ENCODE measurements at places on chromosomes 1 and 21.

GRCh38 chr1:240138867-240139266 lies 47.2 kb downstream of the FMN2 start:
- DNase-seq: no peak

DNA sequence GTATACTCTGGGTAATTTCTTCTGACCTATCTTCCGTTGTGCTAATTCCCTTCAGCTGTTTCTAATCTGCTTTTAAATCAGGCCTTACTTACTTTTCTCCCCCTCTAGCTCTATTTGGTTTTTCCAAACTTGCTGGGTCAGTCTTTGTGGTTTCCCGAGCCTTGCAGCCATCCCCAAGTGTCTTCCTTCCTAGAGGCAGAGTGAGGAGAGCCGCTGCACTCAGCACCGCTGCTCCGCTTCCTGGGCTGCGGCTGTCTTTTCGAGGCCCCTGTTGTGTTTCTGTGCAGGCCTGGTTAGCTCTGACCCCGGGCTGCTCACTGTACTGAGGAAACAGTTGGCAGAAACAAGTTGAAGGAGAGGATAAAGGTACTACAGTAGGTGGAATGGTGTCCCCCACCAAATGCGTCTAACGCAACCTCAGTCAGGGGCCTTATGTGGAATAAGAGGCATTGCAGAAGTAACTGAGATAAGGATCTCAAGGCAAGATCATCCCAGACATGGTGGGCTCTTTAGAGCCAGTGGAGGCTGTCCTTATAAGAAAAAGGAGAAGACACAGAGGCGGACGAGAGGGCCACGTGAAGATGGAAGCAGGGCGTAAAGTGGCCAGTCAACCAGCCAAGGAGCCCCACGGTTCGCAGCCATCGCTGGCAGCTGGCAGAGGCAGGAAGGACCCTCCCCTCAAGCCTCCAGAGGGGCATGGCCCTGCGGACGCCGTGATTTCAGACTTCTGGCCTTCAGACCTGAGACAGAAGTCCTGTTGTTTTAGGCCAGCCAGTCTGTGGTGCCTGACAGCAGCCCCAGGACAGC lies 10.5 kb downstream of the WNT9A start:
- DNase-seq: no peak

- no peak for DNase-seq
Measured at GRCh38 chr1:117860896-117861610, 68.4 kb downstream of the GDAP2 start.

DNA sequence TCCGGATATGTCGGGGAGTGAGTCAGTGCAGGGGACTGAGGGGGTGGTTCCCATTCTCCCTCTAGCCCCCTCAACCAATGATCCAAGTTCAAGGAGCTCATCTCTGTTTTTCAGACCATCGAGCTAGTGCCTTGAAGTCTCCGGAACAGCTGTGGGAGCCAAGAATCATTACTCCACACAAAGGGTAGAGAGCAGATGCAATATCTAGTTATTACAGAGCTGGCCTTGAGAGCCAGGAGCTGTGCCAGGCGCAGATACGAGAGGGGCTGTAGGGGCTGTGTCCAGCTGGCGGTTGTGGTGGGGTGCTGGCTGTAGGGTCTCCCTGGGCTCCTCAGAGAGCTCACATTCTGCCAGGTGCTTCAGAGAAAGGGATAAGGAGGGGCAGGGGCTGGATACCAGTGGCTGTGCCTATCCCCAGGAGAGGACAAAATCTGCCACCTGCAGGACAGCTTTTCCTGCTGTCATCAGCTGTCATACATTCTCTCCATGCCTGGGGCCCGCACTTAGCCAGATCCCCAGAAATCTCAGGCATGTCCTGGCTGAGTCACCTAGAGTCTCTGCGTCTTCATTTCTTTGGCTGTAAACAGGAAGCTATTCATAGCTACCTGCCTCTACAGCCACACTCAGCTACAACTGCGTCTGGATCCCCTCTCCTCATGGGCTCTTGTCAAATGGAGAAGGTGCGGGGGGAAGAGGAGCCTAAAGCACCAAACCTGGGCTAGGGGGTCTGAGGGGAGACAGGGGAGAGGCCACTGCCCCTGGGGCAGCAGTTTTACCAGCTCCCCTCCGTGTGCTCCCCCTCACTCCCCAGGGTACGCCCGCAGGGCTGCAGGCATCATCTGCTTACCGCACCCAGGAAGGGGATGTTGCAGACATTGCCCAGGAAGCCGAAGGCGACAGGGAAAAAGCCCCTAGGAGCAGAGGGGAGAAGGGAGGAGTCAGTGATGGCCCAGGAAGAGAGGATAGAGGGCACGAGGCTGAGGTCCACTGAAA lies 2.4 kb upstream of the KISS1 start:
- peak; percentile 69 for DNase-seq

GRCh38 chr21:23534850-23535249 lies 2072.4 kb downstream of the MRPL39 start:
- DNase-seq: no peak

DNA sequence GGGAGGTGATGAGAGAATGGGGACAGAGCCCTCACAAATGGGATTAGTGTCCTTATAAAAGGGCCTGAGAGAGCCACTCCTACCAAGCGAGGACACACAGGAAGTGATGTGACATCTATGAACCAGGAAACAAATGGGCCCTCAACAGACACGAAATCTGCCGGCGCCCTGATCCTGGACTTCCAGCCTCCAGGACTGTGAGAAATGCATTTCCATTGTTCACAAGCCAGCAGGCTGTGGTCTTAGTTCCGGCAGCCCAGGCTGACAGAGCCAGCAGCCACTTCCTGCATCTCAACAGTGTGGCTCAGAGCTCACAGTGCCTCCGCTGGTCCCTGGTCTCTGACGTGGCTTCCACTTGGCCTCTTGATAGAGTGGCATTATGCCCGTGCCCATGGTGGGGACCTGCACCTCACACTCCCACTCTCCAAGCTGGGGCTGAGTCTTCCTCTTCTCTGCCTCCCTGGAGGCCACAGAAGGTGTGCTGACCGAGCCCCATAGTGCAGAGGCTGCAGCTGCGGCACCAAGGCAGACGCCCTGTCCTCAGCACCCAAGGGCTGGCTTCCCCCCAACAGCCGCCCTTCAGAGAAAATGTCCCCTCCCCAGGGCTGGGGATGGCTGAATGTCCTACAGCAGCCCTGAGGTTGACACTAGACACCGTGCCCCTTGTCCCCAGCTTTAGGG lies 44.9 kb downstream of the ACOT7 start:
- DNase-seq: no peak

DNA sequence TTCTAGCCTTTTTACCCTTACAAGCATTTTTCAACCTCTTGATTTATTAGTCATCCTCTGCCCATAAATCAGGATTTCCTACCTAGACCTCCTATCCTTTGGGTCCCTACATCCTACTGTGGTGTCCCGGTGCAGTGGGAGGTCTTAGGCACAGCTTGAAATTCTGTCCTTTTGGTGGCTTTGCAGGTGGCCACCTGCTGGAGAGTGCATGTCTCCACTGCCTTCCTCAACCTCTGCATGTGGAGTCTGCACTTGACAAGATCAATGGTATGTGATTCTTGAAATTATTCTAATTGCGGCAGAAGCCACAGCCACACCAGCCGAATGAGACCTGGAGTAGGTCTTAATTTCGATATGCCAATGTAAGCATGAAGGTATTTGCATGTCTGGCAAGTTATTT lies 11.4 kb upstream of the KCNA3 start:
- no peak for DNase-seq

GRCh38 chr1:115977499-115978258 lies 1.4 kb downstream of the SLC22A15 start:
- DNase-seq: peak; percentile 66

GRCh38 chr1:245614476-245614875 lies 459.7 kb downstream of the KIF26B start:
- no peak for DNase-seq

- DNase-seq: no peak
Measured at GRCh38 chr1:248842781-248843331, 4.8 kb downstream of the ZNF672 start.

DNA sequence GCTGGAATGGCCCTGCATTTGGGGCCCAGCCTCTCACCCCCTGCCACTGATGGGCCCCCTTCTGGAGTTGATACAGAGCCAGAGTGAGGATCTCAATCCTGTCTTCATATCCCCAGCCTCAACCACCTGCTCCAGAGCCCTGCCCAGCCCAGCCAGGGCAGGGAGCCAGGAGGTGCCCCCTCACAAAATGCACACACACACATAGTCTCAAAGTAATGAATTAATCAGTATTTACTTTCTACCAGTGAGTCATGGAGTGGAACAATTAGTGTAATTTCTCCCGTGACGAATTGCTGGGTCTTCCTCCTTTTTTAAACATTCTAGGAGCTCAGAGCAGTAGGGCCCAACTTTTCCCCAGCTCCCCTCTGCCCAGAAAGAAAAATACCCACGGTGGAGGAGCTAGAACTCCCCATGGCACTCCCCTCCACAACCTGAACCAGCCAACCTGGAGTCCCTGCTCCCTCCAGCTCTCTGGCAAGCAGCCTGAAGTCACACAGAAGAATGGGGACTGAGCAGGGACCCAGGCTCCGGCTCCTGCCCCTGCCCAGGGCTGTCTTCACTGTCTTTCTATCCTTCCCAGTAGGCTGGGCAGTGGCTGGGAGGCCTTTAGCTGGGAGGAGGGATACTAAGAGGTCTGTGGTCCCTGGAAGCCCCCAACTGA lies 29.3 kb downstream of the SDC3 start:
- DNase-seq: no peak

GRCh38 chr1:240190881-240191401 lies 99.3 kb downstream of the FMN2 start:
- peak; percentile 96 for DNase-seq

DNA sequence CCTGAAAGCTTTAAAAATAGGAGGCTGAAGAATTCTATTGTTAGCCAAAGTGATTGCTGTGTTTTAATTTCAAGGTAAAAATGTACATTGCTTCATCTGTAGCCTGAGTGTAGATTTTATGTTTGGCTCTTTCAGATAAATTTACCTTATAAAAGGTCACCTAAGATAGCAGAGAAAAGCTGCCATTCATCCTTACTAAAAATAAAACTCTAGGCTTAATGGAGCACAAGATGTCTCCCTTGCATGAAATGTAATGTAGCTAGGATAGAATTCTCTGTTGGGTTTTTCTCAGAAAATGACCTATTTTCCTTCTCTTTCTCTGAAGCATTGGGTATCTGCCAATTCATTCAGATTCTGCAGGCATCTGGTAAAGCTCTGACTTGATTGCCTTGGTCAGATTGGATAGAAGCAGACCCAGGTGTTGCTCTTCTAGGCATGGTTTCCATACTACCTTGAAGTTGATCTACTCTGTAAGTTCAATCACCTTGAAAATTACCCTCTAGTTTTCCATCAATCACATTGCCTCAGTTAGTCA lies 176.6 kb upstream of the GORAB start:
- no peak for DNase-seq

- DNase-seq: no peak
Measured at GRCh38 chr1:206558794-206559671, 51.7 kb downstream of the RASSF5 start.

- no peak for DNase-seq
Measured at GRCh38 chr1:185964946-185965345, 230.8 kb downstream of the HMCN1 start.

DNA sequence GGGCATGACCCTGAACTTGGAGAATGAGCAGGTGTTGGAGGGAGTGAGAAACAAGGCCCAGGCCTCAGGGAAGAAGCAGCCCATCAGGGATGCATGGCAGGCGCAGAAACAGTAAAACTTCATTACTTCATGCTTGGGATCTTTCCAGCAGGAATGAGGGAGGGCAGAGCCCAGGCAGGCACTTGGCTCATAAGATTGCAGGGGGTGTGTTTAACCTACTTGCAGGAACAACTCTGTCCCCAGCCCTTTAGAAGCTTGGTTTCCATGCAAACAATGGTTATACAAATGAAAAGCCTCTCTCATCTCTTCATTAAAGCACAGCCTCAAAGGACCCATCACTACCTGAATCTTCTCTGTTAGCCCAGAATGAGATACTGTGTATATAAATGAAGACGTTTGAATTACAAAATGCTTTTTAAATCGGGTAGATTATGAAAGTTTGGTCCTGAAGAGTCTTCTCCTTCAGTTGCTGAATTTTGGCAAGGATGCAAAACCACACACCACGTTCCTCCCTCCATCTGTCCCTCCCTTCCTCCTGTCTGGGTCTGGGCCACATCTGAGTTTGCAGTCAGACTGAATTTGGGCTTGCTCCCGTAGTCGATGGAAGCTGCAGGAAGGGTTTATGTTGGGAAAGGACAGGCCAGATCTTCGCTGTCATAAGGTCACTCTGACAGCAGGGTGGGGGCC lies 154.4 kb upstream of the KLHDC7A start:
- no peak for DNase-seq

DNA sequence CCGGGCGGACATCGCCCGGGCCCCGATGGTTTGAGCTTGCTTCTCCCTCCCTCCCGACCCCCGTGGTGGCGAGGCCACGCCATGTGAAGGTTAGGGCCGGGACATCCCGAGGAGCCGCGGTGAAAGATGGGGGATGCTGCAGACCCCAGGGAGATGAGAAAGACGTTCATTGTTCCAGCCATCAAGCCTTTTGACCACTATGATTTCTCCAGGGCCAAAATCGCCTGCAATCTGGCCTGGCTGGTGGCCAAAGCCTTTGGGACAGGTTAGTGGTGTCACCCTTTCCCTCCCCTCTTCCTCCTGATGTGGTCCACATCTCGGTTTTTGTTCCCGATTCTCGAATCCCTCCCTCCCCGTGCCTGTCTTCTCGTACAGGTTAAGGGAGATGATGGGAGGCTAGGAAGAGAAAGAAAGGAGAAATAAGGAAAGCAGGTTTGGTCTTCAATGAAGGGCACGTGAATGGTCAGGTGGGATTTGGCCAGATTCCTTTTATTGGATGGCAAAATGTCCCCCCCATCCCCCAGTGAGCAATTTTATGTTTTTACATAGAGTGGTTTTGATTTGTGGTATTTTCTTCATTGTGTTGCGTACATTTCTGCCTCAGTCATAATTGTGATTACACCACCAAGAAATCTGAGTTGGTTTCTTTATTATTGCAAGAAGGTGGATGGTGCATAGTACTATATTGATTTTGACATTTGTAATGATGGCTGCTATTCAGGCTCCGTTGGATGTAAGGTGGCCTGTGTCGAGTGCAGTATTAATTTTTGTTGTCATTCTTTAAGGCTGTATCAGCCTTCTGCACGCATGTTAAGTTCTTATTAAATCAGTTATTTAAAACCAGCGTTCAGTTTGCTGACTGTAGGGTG lies 1.2 kb downstream of the CAMSAP2 start:
- no peak for DNase-seq

DNA sequence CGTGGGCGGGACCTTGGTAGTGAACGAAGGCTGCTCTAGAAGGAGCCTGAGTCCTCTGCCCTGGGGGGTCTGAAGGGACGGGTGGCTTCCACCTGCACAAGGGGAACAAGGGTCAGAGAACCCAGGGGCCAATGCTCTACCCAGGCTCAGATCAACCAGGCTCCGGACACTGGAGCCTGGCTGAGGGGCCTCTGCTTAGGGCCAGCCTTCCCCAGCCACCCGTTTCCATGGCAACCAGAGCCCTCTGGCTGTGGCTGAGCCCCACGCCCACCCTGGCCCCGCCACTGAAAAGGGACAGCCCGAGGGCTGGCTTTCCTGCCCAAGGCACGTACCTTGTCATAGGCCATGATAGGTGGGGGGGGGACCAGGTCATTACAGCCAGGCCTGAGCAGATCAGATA lies 724.6 kb downstream of the PTPRU start:
- DNase-seq: no peak

- no peak for DNase-seq
Measured at GRCh38 chr21:45393833-45394638, 10.9 kb upstream of the COL18A1 start.

- DNase-seq: no peak
Measured at GRCh38 chr1:1285611-1286311, 5.5 kb downstream of the SCNN1D start.
